Right renal cortex interstitium (tissue), 3 donors: ENCODE measurements at places on chromosomes 3 and 15.
A peak's percentile ranks its signal among the peaks of the same experiment; 100 is the strongest.

- no peak for DNase-seq
These were observed 343.5 kb upstream of the TRIM42 start for GRCh38 chr3:140334132-140334929.

GRCh38 chr15:74239051-74239705 is 3.1 kb downstream of the CCDC33 start:
- DNase-seq, result no peak

- DNase-seq, result peak; percentile 92
These were observed at the start of gene WDR73 for GRCh38 chr15:84653910-84654688. Gene WDR73, minus strand, starts transcription at chr15:84654283. Its CDS starts 9 bp downstream, at chr15:84654274.

GRCh38 chr15:63678393-63678792 is 81.2 kb downstream of the FBXL22 start:
- no peak for DNase-seq

DNA sequence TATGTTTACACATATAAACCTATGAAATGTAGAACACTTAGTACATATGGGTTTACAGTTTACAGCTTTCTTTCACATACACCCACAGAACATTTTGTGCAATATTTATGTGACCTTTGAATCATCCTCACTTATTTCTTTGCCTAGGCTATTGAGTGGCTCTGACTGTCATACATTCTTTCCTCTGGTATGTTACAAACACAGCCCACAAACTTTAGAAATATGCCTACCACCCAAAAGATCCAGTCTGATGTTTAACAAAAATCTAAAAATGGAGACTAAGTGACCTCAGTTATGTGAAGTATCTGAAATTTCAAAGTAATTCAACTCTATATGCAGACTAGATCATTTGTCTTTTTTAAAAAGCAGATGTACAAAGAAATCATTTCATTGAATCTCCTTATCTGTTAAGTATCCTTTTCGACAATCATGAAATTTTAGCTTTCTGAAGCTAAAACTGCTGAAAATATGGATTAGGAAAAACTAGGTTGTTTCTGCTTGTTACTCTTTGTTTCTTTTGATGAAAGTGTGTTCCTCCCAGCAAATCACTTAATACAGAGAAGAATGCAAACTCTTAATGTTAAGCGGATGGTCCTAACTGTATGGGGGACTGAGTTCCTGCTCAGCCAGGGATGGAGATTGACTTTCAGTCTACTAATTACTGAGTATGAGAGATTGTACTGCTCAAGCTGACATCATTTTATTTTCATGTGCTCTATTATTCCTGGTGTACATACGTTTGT is 27.7 kb downstream of the CCDC54 start:
- no peak for DNase-seq

GRCh38 chr3:177776661-177777101 is 579.4 kb upstream of the TBL1XR1 start:
- no peak for DNase-seq

DNA sequence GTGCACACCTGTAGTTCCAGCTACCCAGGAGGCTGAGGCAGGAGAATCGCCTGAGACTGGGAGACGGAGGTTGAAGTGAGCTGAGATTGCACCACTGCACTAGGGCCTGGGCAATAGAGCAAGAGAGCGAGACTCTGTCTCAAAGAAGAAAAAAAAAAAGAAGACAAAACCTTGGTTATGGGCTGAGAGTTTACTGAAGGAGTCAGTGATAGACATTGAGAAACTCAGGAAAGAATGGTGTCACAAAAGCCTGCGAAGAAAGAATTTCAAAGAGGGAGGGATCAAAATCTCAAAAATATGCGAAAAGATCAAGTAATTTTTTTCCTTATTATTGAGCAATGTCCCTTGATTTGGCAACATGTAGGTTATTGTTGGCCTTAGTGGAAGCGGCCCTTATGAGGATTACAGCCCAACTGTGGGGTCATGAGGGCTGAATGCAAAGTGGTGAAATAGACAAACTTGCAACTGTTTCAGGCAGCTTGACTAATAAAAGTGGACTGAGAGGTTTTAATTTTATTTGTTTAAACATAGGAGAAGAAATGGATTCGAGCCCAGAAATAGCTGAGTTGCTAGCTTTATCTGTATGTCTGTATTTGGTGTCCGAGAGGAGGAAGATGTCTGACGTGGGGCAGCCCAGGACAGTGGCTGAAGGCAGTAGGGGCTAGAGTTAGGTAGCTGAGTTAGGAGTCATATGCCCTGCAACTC is 18.8 kb upstream of the CELF6 start:
- DNase-seq, result no peak

GRCh38 chr3:112117841-112118571 is 15.0 kb downstream of the GCSAM start:
- DNase-seq, result no peak

- no peak for DNase-seq
These were observed 15.9 kb downstream of the ZBTB38 start for GRCh38 chr3:141384157-141384556.

GRCh38 chr3:129429602-129430001 is 1.2 kb upstream of the EFCAB12 start:
- no peak for DNase-seq

DNA sequence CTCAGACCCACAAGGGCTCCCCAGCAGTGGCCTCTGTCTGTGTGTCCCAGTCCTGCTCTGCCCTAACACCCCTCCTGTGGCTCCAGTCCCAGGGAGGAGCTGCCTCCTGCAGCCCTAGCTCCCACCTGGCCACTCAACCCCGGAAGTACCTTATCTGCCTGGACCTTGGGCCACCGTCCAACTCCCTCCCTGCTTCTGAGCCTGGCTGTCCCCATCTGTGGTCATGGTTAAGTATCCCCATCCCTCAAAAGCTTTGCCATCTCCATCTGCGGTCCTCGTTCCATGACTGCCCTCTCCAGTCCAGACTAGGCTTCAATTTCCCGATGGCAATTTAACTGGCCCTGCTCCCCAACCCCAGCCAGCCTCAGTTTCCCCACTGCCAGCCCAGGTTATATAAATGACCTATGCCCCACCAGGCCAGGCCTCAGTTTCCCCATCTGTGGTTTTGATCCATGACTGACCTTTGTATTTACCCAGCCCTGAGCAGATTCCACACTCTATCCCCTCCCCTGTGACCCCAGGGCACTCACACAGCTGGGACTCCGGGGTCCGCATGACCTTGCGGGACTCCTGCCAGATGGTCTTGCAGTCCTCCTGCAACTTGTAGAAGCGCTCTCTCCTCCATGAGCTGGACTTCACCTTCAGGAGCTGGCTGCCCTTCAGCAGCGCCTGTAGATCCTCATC is 9.6 kb downstream of the PLCD1 start:
- DNase-seq, result no peak

DNA sequence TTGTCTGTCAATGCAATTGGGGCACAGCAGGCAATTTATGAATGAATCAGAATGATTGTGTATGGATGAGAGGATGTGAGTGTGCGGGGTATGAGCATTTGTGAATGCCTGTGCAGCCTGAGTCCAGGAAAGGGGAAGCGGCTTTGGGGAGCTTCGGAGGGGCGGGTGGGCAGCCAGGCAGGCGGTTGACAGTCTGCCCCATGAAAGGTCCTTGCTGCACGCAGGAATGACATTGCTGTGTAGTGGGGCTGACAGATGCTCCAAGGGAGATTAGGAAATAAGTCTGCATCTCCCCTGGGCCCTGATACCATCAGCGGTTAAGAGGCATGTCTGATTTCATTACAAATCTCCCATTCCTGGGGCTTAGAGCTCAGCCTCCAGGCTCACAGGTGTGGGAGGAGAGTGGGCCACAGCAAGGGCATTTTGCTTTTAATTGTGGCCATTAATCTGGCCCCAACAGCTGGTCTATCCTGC is 26.4 kb upstream of the TSPAN3 start:
- no peak for DNase-seq

DNA sequence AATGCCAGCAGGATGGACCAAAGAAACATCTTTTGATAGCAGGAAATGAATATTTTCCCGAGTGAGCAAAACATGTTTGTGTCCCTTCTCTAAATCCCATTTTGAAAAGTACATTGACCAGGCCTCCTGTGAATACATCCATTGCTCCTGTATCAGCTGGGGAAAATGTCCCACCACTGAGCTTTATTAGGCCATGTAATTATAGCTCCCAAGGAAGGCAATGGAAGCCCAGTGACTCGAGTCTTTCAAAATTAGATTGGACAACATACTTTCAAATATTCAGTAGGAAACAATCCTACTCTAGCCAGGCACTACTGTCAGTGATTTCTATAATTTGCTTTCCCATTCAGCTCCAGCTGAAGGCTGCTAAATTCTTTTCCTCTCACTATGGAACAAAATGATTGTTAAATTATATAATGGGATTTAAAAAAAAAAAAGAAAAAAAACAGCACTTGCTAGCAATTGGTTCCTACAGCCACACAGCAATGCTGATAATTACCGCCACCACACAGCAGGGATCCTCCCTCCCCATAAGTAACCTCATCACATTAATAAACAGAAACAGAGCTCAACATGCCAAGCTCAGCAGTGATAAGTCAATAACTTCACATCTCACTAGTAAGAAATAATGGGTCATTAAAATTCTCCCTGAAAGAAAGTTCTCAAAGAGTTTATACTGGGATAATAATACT is 172.4 kb upstream of the SLC2A2 start:
- no peak for DNase-seq

DNA sequence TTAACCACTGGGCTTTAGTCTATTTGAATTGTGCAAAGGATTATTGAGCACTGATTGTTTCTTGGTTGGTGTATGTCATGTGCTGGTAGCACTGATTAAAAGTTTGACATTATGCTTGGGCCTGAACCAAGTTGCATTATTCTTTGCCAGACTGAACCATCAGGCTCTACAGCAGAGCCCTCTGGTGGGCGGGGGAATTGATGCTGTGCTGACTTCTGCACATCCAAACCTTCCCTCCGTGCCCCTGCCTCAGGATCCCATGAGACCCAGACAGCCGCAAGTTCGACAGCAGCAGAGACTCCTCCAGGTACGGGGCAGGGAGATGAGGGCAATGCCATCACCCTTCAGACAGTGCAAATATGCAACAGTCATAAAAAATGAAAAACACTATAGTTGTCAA is 28.4 kb upstream of the P2RY12 start:
- DNase-seq, result no peak

- no peak for DNase-seq
These were observed 1.5 kb downstream of the TYRO3 start for GRCh38 chr15:41560572-41560874.

GRCh38 chr3:124926426-124927101 is 8.0 kb downstream of the MUC13 start:
- DNase-seq, result no peak

DNA sequence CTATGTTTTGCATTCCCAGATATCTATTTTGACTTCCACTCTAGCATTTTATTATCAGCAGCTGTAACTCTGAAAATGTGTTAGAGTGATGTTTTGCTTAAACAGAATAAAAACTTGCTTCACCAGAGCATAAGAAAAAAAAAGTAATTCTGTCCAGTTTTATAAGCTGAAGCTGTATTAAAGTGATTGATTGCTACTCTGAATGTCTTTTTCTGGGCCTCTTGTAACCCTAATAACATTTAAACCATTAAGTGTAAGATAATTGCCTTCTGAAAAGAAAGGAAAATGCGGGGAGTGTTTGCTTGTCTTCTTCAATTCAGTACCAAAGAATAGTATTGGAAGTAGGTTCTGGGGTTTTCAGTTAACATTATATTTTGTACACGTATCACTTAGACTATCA is 57.9 kb upstream of the UBE2E1 start:
- no peak for DNase-seq

GRCh38 chr15:63967616-63968015 is 78.7 kb downstream of the DAPK2 start:
- DNase-seq, result no peak

DNA sequence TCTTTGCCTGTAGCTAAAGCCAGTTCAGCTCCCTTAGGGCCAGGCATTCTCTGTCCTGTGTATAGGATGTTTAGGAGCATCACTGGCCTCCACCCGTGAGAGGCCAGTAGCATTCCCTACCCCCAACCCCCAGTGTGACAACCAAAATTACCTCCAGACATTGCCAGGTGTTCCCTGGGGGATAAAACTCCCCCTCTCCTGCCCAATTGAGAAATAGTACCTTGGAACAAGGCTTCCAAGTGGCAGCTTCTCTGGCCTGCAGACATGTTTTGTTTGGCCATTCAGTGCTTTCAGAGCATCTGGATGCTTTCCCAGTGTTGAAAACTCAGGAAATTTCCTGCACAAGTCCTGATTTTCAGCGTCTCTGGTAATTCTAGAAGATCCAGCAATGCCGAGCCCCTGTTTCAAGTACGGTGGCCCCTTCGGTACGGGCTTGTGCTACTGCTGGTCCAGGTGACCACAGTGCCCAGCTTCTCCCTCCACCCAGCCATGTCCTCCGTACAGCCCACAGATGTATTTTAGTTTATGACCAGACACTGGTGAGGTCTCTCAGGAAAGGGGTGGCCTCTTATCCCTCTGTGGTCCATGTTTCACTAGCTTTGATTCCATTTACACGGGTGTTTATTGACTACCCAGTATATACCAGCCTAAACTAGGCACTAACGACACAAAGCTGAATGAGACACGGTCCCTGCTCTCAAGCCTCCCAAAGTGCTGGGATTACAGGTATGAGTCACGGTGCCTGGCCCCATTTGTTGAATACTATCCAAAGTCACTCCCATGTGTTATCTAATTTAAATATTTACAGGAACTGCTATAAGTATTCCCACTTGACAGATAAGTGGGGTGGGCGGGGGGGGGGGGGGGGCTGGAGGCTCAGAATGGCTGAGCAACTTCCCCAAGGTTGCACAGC is 125.4 kb upstream of the RAD18 start:
- no peak for DNase-seq
